ENCODE measurements at places on chromosomes 1 and 21.

- no peak for DNase-seq
Measured at GRCh38 chr1:76109404-76109803, 34.9 kb downstream of the ST6GALNAC3 start.

- no peak for DNase-seq
Measured at GRCh38 chr1:39091845-39092645, 65.9 kb downstream of the NDUFS5 start.

- no peak for DNase-seq
Measured at GRCh38 chr21:37866027-37866426, 50.2 kb downstream of the KCNJ6 start.

- no peak for DNase-seq
Measured at GRCh38 chr1:76939817-76940216, 72.5 kb downstream of the ST6GALNAC5 start.
